Cortex of kidney (tissue), 1 donor: ENCODE measurements at places on chromosomes 7 and 10.

DNA sequence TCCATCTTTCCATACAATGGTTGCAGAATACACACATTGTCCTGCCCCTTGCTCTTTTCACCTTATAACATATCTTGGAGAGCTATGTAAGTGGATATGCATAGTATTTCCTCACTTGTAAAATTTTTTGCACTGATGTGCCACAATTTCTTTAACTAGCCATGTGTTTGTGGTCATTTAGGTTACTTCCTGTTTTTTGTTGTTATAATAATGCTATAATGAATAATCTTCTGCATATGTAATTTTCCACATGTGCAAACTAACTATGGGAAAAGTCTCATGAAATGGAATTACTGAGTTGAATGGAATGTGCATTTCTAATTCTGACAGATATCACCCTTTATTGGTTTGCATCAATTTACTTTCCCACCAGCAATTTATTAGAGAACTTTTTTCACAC lies 2.8 kb downstream of the TAS2R41 start:
- DNase-seq = no peak

DNA sequence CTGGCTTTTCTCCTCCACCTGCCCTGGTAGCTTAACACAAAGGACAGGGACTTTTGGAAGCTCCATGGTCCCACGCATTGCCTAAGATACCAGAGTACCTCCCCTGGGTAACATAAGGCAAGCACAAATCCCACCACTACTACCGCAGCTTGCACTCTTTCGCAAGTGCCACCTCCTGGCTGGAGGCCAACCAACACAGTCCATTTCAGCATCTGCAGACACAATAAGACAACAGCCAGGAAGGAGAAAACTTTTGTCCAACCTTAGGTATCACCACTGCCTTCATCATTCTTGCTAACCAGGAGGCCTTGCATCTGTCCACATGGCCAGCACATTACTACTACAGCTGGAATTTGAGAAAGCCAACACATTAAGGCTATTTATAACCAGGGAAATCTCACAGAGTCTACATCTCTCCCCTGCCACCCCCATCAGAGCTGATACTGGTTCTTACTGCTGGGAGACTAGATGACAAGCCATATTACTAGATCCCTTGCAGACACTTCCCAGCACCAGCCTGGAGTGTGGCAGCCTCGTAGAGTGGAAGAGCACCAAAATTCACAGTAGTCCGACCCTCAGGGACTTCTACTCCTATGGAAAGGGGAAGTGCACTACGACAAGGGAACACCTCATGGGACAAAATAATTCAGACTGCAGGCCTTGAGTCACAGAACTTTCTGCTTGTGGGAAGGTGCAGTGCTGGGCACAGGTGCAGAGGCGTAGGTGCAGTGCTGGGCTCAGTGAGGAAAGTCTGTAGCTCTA lies 39.8 kb upstream of the CDK13 start:
- no peak for DNase-seq

DNA sequence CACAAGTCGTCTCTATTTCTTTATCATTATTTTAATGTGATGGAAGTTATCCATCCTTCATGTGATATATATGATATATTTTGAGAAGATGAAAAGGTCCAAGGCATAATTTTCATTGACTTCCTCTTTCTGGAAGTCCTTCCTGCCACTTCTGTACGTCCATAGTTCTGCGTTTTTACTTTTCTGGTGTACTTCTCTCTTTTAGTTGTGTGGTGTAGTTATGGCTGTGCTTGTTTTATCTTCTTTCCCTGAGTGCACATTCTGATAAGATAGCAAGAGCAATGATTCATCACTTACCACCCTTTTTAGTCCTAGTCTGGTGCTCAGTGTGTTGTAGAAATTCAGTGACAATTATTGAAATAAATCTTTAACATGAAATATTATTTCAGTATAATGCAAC lies 231.3 kb upstream of the FERD3L start:
- DNase-seq = no peak

- no peak for DNase-seq
Observed at GRCh38 chr7:99201027-99201426, 6.9 kb downstream of the KPNA7 start.

DNA sequence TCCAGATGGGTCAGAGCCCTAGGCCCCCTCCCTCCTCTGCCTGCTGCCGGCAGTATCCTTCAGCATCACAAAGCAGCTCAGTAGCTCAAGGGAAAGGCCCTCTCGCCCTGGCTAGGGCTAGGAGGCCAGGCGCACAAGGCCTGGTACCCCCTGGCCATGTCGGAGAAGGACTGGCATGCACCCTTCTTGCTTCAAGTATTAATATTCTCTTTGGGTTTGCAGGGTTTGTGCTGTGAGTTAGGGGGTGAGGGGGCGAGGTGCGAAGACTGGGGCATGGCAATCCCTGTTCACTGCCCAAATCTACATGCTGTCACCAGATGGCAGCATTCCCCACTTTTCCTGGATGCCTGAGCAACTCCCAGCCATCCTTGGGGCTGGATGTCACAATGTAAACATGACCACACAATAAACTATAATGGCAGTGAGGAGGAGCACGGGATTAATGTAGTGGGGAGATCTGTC lies 105.2 kb downstream of the NEURL1 start:
- no peak for DNase-seq

GRCh38 chr7:157863176-157863575 lies 526.4 kb downstream of the DNAJB6 start:
- no peak for DNase-seq

DNA sequence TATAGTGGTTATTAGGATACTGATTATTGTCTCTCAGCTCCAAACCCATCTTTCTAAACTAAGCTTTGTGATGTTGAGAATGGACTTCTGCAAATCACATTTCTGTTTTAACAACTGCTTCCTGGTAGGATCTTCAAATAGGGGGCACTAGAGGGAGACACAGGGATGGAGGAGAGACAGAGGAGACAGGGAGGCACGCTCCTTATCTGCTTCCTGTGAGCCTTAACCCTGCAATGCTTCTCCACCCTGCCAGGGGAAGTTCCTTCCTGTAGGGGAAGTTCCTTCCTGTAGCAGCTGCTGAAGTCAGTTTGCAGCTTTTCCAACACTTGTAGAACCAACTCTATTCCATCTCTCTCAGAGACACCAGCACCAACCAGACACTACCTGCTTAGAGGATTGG lies 847.2 kb downstream of the CCSER2 start:
- DNase-seq = no peak

DNA sequence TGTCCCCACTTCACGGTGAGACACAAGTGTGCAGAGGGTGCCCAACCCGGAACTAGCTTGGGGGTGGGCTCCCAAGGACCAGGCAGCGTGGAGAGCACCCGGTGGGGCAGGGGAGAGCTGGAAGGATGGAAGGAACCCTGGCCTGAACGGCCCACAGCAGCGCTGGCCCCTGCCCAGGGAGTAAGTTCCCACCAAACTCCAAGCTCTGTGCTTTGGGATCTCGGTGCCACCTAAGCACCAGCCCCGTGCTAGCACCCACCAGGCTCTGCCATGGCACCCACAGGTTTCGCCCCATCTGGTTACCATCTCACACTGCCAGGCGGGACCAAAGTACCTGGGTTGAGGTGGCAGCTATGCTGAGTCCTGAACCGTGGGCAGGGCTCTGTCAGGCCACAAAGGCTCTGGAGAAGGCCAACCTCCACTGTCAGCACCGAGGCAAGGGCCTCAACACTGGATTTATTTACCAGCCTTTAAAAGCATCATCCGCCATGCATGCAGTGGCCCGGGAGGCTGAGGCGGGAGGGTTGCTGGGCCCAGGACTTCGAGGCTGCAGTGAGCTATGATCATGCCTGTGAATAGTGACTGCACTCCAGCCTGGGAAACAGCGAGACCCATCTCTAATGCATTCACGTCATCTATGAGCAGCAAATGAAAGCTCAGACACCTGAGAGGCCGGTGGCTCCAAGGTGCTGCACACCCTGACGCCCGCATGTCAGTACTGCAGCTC lies 16.0 kb downstream of the GPER1 start:
- no peak for DNase-seq

GRCh38 chr10:32408690-32409089 lies 37.2 kb upstream of the CCDC7 start:
- no peak for DNase-seq

DNA sequence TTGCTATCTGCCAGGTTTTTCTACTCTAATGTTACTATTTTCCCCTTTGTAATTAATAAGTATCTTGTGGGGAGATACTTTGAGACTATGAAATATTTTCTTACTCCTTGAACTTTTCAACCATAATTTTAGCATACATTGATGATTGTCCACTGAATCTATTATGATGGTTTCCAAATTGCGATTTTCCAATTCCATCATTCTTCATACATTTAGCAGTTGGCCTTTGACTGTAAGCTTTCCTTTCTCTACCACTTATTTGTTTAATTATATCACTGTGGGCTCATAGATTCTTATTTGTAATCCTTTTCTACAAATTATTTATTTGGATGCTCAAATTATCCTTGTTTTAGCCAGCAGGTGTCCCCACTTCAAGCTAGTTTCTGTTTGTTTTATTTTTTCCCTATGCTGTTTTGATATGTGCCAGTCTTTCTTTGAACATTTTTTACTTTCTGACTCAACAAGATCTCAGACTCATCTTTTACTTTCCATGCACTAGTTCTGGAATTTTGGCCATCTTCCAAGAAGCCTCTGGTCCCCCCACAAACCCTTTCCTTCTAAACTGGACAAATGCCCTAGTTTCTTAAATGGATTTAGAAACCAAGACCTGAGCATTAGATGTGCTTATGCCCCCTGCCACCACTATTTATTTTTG lies 11.4 kb upstream of the MRPS16 start:
- DNase-seq = no peak

DNA sequence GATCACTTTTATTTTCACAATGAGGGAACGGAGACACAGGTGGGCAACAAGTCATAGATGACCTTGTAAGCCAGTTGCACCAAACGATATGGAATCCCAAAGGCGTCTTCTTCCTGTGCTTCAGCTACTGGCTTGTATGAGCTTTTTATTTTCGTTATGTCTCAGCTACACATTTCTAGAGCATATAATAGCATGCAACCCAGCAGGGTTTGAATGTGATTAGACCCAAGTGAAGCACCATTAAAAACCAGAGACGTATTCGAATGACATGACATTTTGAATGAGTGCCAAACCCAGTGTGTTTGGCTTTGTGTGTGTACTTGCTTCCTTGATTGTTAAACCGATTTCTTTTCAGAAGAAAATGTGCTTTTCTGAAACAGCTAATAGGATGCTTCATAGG lies 963.2 kb upstream of the CELF2 start:
- DNase-seq = no peak

- DNase-seq = no peak
Observed at GRCh38 chr10:16698461-16698860, 118.8 kb downstream of the RSU1 start.

DNA sequence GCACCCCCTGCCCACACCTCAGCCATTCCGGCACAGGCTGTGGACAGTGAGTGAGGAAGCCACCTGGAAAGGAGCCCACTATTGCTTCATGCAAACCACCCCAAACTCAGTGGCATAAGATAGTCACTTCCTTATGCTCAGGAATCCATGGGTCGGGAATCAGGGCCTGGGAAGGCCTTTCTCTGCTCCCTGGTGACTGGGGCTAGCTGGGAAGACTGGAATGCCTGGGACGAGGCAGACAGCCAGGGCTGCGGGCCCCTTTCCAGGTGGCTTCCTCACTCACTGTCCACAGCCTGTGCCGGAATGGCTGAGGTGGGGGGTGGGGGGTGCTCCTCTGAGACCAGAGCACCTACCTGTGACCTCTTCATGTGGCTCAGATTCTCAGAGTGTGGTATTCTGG lies 74.1 kb upstream of the GRB10 start:
- no peak for DNase-seq

DNA sequence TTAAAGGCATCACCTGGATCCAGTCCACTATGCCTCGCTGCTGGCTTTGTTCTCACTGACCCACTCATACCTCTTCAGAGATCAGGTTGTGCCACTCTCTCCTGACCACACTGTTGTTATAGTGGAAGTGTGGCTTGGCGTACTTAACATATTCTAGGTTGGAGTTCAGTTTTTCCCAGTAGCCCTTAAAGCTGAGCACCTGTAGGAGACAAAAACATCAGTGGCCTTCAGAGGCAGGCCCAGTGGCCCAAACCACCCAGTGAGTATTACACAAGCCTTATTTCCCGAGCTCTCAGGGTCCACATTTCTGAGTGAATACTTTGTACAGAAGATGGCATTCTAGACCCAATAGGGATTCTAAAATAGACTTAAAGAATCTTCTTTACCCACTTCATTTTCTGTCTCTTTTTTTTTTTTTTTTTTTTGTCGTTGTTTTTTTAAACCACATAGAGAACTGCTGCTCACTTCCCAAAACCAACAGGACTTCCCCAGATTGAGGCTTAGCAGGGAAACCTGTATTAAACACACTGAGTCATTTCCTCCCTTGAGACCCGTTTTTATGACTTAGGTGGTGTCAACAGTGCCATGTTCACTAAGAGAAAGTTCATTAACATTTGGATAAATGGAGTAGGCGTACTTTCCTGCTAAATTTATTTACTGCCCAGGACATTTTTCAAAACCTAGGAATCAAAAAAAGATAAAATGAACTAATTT lies 85.8 kb downstream of the GSAP start:
- no peak for DNase-seq
